Cerebellar nuclear complex (tissue), 1 donor: ENCODE measurements at places on chromosomes 4 and X.

DNA sequence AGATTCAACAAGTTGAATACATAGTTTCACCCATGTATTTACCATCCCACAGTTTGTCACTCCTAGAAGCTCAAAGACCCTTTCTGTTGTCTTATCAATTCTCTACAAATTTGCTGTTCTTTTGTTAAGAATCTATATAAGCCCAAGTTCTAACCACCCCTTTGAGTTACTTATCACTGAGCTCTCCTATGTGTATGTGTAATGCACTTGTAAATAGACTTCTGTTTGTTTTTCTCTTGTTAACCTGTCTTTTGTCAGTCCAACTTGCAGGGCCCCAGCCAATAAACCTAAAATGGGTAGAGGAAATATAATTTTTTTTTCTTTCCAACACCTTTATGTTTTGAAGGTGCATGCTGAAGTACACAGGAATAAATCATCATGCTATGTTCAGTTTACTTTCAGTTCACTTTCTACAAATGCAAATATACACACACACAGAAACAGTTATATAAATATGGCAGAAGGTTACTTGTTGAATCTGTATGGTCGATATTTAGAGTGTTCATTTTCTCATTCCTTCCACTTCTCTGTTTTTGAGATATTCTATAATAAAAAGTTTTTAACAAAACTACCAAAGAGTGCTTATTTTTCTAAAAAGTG lies 22.3 kb upstream of the CLOCK start:
- no peak for DNase-seq

DNA sequence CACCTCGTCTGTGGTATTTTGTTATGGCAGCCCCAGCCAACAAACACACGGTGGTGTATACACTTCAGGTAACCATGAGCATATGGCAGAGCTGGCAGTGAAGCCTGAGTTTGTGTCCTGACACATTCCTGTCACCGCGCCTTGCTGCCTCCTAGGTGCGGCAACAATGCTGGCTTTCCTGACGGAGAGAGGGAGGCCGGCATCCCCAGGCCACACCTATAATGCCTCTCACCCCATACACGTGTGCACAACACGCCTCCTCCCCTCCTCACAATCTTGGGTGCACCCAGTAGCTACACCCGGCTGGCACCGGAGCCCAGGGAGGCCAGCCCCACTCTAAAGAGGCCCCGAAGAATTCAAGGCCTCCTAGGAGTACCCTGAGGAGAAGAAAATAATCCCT lies 158.5 kb downstream of the NSUN7 start:
- peak; percentile 49 for DNase-seq

DNA sequence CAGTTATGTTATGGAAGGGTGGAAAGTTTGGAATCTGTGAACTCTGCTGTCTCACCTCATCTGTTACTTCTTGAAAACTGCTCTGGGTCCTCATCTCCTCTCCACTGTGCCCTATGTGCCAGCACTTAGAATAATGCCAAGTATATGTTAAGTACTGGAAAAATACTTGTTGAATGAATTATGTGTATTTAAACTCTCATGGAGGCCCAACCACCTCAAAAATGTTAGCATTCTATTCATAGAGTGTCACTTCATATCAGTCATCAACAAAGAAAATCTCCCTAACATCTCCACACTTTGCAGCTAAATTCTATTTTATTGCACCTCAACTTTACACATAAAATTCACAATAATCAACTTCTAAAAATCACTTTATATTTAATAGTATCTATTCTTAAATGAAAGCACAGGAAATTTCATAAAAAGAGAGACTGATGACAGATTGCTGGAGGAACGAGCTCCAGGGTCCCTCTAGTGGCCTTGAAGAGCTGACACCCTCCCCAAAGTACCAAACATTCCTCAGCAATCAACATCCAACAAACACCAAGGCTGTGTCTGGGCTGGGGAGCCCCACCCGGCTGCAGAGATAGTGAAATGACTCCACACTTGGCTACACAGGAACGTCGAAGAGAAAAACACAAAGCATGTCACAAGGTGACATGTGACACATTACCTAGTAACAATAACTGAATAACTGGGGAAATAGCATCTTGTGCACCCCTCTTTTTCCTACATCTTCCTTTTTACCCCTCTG lies 45.8 kb downstream of the SLC39A8 start:
- DNase-seq: peak; percentile 33

GRCh38 chrX:9355739-9356138 lies 109.1 kb upstream of the TBL1X start:
- DNase-seq: no peak

- DNase-seq: no peak
Measured at GRCh38 chrX:132740316-132741123, 217.9 kb downstream of the HS6ST2 start.

DNA sequence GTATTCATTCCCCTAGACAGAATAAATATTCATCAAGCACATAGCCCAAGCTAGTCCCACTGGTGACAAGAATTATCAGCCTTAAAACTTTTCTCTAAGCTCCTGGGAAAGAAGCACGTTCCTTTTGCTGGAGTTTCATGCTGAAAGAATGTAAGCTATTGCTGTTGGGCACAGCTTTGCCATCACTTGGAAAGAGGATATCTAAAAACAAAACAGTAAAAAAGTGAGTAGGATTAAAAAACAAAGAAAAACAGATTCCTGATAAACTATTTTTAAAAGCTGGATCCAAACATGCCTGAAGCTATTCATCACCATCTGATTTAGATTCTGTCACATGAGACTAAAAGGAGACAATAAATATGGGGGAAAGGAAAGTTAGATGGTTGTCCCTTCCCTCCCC lies 176.8 kb downstream of the SCFD2 start:
- DNase-seq: no peak

DNA sequence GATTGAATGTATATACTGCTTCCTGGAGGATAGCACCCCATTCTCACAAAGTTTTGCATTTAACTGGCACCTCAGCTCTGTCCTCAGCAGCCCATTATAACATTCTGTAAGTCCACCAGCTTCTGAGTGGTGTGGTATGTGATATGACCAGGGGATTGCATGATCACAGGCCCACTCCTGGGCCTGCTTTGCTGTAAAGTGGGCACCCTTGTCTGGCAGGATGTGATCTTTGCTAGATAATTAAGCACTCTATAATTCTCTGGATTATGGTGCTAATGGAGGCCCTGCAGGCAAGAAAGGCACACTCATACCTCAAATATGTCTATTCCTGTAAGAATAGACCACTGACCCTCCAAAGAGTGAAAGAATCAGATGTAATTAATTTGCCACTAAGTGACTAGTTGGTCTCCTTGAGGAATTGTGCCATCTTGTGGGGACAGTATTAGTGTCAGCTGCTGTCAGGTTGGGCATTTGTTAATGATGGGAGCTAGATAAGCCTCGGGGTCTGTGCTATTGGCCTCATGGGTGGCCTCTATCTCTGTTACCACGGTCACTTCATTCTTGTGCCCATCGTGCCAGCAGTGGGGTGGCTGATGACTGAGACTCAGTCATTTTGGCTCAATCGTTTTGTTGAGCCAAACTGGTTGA lies 2.2 kb upstream of the CFI start:
- no peak for DNase-seq

DNA sequence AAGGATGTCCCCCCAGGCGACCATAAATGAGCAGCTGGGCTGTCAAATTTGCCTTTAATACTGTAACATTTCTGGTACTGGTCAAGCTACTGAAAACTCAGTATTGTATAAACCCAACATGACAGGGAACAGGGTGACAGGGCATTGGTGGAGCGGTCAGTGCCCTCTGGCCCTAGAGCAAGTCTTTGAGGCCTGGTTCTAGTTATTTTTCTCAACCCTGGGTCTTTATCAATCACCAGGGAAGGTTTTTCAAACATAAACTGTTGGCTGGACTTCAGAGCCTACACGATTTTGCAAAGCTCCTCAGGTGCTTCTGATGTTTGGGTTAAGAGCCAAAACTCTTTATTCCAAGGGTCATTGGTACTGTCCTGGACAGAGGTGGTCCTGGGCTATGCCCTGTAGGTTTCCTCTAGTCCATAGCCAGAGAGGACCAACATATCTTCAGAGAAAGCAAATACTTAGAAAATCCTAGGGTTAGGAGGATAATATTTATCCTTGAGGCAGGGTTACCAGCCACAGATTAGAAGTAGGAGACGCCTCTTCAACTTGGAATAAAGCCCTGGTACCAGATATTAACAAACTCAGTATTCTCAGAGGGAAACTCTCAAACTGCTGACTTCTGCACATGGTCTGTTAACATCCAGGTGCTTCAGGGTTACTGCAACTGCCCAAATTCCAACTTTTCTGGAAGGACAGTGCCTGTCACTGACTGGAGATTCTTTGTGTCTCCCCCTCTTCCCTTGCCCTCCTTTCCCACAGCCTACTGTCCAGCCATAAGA lies 26.7 kb upstream of the ADH7 start:
- DNase-seq: no peak

DNA sequence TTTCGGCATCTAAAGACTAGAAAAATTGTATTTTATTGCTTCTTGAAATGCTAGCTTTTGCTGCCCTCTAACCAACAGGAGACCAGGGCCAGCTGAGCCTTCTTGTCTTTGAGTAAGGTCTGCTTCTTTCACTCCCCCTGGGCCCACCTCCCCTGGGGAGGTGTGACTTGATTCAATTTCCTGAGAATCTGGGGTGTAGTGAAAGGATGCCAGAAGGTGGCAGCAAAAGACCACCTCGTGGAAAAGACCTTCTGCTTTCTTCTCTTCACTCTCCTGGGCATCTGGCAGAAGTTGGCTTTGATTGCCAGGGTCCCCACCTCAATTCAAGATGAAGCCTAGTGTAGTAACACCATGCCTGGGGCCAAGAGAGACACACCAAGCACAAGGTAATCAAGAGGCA lies 96.5 kb upstream of the MAOA start:
- no peak for DNase-seq

- no peak for DNase-seq
Measured at GRCh38 chrX:21656587-21657317, 1.4 kb downstream of the KLHL34 start.

- DNase-seq: no peak
Measured at GRCh38 chr4:76212851-76213414, 691 bp downstream of the SCARB2 start.

DNA sequence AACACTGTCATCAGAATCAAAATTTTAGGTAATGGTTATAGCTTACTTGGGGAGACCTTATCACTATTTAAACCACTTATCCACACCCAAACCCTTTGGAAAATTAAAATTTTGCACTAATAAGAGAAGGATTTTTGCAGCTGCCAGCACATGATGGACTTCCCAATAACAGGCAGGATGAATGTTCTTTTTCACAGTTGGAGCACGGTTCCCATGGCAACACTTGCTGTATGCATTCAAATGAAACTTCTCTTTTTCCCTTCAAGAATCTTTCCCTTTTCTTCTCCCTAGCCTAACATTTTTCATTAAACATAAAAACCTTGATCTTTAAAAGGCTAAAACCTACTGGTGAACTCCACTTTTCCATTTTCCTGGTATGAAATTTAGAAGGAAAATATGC lies 768.2 kb downstream of the KCTD8 start:
- DNase-seq: no peak

DNA sequence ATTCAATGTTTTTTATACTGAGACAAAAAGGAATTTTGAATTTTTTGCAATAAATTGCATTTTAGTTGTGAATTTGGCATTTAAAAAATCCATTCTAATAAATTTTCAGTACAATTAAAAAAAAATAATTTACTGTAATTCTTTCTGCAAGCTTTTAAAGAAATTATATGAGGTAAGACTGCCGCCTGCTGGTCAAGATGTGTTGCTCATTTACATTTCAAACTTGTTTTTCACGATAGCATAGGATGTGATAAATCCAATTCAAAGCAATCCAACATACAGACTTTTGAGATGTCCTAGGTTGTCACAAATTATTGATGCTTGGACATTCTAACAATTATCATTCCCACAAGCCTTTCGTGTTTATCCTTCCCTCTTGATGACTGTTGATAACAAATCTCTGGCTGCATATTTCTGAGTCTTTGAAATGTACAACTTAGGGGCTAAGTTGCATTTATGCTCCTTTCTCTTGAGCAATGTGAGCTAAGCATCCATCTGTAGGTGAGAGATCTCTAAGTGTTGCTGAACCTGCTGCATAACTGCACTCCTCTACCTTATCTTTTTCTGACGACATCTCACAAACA lies 21.7 kb upstream of the MFAP3L start:
- DNase-seq: no peak

- DNase-seq: no peak
Measured at GRCh38 chr4:42280327-42281095, 116.8 kb upstream of the SHISA3 start.

- DNase-seq: no peak
Measured at GRCh38 chr4:116752027-116752426, 333.3 kb downstream of the TRAM1L1 start.

DNA sequence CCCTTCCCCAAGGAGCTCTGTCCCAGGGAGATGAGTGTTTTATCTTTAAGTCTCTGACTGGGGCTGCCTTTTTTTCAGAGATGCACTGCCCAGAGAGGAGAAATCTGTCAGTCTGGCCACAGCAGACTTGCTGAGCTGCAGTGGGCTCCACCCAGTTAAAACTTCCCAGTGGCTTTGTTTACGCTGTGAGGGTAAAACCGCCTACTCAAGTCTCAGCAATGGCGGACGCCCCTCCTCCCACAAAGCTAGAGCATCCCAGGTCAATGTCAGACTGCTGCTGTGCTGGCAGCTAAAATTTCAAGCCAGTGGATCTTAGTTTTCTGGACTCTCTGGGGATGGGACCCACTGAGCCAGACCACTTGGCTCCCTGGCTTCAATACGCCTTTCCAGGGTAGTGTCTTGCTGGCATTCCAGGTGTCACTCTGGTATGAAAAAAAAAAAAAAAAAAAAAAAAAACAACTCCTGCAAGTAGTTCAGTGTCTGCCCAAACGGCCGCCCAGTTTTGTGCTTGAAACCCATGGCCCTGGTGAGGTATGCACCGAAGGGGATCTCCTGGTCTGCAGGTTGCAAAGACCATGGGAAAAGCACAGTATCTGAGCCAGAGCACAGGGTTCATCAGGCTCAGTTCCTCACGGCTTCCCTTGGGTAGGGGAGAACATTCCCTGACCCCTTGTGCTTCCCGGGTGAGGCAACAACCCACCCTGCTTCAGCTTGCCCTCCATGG lies 1616.1 kb upstream of the ADGRL3 start:
- no peak for DNase-seq

DNA sequence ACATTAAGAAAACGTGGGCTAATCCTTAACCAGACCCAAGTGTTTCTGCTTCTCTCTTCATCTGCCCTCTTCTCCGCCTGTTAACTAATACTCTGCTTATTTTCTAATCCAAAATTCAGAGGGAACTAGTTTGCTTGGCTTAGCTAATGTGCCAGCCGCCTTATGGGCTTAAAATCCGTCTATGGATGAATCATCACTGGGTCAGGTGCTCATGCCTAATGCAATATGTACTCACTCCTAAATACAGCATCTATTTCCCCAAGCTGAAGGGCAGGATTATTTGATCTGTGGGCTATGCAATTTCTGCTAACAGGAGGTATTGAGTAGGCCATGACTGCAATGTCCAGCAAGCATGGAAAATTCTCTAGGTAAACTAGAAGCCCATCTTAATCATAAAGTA lies 12.4 kb downstream of the DYNLT3 start:
- DNase-seq: no peak
